ENCODE measurements at places on chromosomes 2 and 18.

DNA sequence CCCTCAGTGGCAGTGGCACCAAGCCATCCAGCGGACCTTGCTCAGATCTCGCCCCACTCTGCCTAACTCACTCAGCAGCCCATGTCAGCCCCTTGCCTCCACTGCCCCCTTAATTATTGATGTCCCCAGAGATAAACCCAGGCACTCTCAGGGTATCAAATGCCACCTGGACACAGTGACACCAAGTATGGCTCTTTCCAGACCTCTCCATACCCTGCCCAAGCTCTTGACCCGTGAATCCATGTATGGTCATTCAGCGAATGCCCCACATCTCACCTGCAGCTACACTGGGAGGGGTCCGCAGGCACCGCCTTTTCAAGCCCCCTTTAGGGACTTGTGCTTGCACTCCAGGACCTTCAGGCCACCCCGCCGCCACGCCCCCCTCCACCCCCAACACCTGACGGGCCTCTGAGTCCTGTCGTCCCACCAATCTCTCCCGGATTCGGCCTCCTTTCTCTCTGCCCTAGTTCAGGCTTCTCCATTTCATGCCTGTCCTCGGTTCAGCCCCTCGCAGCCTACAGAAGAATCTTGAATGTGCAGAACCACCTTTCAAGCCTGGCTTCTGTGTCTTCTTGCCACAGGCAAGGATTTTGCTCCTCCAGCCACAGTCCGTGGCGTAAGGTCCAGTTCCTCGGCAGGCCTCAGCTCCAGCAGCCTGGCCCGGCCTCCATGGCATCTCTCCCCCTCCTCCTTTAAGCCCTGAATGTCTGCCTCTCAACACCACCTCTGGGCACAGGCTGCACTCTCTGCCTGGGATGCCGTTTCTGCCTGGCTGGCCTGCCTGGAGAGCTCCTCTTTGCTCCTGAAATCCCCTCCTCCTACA, 54.1 kb upstream of the ODC1 start:
- DNase-seq: no peak

GRCh38 chr18:58645398-58645797, 16.5 kb upstream of the ALPK2 start:
- DNase-seq: no peak

- DNase-seq: no peak
Measured at GRCh38 chr2:57218206-57218605, 828.4 kb upstream of the VRK2 start.

DNA sequence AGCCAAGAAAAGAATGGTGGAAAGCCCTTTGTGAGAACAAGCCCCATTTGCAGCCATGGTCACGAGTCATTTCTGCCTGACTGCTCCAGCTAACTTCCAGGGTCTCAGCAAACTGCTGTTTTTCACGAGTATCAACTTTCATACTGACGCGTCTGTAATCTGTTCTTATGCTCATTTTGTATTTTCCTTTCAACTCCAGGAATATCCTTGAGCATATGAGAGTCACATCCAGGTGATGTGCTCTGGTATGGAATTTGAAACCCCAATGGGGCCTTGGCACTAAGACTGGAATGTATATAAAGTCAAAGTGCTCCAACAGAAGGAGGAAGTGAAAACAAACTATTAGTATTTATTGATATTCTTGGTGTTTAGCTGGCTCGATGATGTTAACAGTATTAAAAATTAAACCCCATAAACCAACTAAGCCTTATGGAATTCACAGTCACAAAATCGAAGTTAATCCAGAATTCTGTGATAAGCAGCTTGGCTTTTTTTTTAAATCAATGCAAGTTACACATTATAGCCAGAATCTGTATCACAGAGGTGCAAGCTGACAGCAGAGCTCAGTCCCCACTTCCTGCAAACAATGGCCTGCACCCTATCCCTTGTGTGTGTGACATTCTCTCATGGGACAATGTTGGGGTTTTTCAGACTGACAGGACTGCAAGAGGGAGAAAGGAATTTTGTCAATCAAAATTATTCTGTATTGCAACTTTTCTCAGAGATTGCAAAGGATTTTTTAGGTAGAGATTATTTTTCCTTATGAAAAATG, 26.1 kb downstream of the SLC14A1 start:
- no peak for DNase-seq

DNA sequence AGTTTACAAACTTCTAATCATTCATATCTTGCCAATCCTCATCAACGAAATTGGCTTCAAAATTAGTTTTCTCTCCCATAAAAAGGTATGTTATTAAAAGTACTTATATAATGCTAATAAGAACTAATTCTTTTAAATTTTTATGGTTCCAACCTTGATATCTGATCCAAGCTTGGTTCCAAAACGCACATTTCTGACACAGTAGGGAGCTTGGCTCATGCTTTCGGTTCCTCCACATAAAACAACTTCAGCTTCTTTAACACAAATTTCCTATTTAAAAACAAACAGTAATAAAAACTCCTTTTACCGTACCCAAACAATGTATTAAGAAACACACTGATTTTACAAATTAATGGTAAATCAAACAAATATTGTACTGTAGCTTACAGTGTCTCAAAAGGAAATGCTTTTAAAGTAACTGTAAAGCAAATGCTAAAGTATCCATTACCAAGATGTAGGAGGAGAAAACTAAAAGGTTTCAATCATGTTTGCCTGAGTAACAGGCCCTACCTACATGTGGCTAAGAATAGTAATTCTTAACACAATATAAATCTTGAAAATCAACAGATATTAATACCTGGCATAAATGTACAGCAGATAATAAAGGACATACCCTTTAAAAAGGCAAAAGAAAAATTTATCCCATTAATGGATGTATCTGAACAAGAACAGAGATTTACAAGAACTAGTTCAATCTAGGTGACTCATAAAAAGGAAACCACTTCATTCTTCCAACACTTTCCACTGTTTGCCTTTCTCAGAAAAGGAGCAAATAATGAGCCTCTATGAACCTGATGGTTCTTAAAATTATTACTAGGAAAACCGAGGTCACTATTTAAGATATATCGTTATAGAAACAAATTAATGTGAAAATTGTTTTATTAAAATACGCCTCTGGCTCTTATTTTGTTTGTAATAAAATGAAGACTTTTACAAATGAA, 17.5 kb downstream of the ACAA2 start:
- no peak for DNase-seq

DNA sequence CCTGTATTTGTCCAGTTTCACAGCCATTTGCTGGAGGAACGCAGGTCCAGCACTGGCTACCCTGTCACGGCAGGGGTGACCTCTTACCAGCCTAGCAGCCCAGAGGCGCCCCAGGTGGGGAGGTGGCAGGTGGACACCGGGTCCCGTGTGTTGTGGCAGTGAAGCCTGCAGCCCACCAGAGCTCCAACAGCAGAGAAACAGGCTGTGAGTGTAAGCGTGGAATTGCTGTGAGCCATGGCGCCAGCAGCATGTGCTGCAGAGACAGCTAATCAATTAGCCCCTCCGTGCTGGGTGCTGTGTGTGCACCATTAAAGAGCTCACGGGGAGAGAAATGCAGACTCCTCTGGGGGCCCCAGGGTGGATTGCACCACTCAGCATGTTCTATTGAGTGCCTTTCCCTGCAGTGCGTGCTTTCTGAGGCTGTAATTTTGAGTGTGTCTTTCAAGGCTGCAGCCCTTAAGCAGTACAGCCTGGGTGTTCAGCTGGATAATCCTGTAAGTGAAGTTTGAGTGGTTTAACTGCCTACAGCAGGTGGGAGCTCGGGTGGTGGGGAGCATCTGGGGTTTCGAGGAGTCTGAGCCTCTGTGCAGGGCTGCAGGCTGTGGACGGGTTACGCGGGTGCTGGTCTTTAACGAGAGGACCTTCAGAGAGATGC, 15.9 kb downstream of the RTP5 start:
- DNase-seq: no peak

GRCh38 chr2:134482766-134483340, 229.0 kb downstream of the MGAT5 start:
- DNase-seq: no peak
